ENCODE measurements at places on chromosomes 3 and 15.

GRCh38 chr3:30858894-30859389, 35.5 kb downstream of the GADL1 start:
- DNase-seq = no peak

- peak; percentile 64 for DNase-seq
Observed at GRCh38 chr3:187741403-187742350, 3.6 kb downstream of the BCL6 start.

- no peak for DNase-seq
Observed at GRCh38 chr3:41131224-41131623, 68.1 kb upstream of the CTNNB1 start.

GRCh38 chr15:66771351-66771650, 69.3 kb downstream of the SMAD6 start:
- no peak for DNase-seq

DNA sequence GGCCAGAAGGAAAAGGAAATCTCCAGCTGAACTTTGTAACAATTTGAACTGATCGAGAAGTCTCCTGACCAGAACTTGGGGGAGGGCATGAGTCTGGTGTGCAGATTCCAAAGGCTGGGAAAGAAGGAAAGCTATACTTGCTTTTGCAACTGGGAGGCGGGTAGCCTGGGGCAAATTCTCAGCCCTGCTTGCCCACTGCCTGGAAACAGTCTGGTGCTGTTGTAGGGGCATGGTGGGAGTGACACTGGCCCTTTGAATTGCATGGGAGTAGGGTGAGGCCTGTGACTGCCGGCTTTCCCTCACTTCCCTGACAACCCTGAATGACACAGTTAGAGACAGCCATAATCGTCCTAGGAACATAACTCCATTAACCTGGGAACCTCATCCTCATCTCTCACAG, 114.0 kb upstream of the POU1F1 start:
- DNase-seq = no peak

GRCh38 chr15:40354408-40355171, 3.4 kb upstream of the DISP2 start:
- no peak for DNase-seq

DNA sequence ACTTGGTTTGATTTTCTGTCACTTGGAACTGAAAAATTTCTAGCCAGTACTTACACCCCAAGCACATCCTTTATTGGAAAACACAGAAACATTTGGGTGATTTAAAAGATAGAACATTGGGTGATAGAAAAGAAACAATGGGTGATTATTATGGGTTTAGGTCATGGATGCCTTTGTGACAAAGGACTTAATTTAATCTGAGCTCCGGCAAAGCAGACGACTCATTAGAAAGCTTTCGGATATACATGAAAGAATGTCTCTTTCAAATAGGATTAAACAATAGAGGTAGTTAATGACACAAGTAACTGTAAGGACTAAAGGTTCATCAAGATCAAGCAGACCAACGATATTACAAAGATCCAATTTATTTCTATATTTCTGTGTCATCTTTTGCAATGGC, 37.3 kb upstream of the CNTN4 start:
- DNase-seq = no peak

GRCh38 chr15:51243774-51244173, 94.6 kb downstream of the CYP19A1 start:
- DNase-seq = no peak

DNA sequence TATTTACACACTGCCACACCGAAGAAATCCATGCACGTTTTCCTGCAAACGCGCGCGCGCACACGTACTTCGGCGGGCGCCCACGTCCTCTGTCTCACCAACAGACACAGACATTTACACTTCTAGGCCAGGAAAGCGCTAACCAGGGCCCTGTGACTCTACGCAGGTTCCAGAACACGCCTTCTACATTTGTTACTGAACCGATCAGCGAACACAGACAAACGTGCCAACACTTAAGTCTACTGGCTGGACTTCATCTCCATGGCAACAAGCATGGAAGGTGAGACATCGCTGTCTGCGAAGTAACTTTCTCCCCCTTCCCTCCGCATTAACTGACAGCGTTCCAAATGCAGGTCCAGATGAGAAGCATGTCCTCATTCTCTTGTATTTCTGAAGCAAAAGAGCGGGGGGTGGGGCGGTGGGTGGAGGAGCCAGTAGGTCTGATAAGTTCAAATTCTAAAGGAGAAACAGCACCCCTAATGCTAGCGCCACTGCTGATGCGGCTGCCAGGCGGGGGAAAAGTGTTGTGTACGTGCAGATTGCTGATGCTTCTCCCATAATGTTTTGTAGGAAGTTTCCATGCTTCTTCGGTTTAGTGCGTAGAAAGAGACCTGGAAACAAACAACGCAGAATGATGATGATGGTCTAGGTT, at the start of gene CTXN2:
Gene CTXN2 (plus strand): TSS at position 92 of the 652 bp plus-strand sequence. CDS start 9,636 bp downstream, outside the sequence.
- DNase-seq = no peak

- DNase-seq = no peak
Observed at GRCh38 chr3:40841570-40842109, 316.9 kb downstream of the ZNF621 start.

DNA sequence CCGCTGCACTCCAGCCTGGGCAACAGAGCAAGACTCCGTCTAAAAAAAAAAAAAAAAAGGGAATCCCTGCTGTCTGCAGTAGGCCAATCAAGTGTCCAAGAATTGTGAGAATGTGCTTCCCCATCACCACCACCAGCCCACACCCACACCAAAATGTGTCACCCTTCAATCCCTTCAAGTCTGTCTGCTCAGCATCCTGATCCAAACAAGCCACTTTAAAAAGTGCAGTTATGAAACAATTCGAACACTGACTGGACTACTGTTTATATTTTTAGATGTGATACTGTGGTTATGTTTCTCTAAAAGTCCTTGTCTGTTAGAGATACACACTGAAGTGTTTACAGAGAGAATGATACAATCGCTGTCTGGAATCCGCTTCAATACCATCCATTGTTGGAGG, 78.1 kb upstream of the CGNL1 start:
- no peak for DNase-seq

DNA sequence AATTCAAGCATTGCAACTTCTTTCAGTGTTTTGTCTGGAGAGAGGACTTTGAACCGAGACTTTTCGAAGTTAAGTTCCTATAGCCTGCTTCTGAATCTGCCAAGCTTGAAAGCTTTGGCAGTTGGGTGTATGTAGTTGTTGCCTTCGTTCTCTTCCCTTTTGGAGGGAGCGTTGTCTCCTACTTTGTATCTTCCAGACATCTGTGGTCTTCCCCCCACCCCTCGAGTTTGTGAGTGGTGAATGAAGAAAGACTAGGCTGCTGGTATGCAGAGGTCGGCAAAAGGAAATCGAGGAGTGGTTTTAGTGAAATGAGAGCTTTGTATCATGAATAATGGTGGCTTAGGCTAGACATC, 1.3 kb downstream of the CTNNB1 start:
- no peak for DNase-seq

DNA sequence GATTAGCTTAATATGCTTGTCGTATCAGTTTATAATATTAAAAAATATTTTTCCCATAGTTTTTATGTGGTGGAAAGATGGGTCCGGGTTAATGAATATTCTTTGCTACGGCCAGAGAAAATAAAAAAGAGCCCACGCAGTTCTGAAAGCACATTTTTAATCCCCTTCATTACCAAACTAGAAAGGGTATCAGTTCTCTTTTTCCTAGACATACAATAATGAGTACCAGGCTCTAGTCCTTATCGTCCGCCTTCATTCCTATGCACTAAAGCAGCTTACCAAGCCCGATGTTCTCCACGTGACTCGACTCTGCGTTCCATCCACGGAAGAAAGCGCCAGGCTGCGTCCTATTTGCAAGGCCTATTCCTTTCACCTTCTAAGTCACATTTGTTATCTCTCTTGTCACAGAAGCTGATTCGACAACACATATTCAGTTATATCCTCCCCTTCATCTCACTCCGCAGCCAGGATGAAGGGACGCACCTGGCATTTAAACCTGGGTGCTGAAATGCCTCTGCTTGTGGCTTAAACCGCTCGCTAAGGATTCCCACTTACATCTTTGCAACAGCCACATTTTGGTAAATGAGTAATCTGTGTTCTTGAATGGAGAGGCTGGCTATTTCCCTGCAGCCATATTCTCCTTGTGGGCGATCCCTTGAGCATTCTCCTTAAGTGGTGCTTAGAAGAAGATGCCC, 257.0 kb downstream of the CD47 start:
- DNase-seq = no peak

GRCh38 chr3:180036671-180037455, at the start of gene PEX5L:
Gene PEX5L (minus strand): TSS chr3:180036937. CDS start chr3:180036599, 338 bp downstream.
- no peak for DNase-seq

DNA sequence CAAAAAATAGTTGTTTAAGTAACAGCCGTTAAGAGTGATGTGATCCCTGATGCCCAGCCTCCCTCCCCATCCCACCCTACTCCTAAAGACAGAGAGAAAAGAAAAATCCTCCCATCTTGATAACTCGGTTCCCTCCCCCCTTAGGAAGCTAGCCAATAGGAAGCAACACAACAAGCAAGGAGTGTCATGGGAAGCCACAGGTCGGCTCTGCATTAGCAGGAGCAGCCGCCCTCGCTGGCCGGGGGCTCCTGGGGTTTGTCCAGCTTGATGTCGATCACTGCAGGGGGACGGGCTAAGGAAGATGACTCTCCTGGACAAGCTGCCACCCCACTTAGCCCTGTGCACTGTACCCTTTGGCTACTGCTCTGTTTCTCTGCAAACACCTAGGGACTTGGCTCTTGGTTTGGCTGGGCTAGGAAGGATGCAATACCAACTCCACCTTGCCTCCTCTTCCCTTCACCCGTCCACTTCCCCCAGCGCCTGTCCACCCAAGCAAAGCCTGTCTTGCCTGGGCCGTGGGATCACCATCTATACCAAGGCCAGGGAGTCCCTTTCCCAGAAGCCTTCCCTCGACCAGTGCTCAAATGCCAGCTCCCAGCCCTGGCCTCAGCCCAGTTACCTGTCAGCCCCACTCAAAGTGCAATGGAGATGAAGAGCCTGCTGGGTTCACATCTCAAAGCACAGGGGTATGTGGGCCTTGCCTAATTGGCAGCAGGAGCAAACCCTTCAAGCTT, 23.1 kb downstream of the SRPRB start:
- DNase-seq = no peak

DNA sequence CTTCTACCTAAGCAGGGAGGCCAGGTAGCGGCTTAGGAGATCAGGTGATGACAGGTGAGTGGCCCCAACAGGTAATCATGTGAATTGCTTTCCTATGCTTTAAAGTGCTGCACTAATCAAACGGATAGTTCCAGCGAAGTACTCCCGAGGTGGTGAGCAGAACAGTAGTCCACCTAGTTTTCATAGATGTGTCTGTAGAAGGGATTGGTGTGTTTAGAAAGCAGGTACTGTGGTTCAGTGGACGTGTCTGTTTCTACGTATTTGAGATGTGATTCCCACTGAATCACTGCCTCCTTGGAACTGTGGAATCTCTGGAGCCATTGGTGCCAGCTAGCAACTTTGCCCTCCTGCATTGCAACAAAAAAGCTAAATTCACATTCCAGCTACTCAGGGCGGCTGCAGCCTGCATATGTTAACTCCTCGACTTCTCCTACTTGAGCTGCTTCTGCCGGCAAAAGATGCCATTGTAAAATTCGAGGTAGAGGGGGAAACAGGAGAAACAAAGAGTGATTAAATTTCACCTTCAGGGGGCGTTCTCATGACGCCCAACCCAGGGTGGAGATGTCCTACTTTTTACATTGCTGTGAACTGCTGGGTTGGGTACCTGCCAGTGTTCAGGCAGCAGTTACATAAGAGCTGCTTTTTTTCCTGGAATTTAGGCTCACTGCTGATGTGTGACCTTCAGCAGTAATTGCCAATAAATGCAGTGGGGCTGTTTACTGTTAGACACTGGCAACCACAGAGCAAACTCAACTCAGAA, 227.3 kb downstream of the ITPR1 start:
- DNase-seq = no peak

- no peak for DNase-seq
Observed at GRCh38 chr3:156040041-156040440, 80.3 kb upstream of the KCNAB1 start.

DNA sequence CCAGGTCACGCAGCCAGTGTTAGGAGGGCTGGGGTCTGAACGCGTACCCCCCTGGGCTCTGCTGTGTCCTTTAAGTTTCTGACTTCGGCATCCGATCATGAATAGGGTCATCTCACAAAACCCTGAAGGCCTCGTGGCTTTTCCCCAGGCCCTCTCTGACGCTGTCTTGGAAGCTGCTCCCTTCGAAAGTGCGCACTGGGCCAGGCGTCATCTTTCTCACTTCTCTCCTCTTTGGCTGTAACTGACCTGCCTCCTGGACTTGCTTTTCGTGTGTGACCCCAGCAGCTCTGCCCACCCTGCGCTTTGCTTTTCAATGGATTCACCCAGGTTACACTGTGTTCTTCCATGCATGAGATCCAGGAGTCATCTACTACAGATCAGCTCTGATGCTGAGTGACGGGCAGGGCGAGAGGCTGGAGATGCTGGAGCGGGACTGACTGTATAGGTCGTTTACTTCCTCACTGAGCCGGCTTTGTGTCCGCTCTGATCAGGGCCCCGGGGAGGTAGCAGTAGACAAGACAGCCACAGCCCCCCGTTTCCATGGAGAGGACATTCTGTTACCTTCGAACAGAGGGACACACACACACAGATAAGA, 45.0 kb upstream of the PCSK6 start:
- DNase-seq = no peak
